ENCODE measurements at places on chromosomes 3 and 15.
A peak's percentile ranks its signal among the peaks of the same experiment; 100 is the strongest.

- DNase-seq: no peak
Measured at GRCh38 chr3:124663690-124664089, 66.6 kb upstream of the UMPS start.

DNA sequence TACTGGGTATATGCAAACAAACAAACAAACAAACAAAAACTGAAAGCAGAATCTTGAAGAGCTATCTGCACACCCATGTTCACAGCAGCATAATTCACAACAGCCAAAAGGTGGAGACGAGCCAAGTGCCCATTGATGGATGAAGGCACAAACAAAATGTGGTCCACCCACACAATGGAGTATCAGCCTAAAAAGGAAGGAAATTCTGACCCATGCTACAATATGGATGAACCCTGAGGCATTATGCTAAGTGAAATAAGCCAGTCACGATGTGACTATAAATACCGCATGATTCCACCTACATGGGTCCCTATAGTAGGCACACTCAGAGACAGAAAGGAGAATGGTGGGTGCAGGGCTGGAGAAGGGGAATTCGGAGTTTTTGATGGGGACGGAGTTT lies 24.1 kb downstream of the XPC start:
- DNase-seq: no peak

GRCh38 chr3:45623393-45623792 lies 28.8 kb downstream of the LIMD1 start:
- no peak for DNase-seq

DNA sequence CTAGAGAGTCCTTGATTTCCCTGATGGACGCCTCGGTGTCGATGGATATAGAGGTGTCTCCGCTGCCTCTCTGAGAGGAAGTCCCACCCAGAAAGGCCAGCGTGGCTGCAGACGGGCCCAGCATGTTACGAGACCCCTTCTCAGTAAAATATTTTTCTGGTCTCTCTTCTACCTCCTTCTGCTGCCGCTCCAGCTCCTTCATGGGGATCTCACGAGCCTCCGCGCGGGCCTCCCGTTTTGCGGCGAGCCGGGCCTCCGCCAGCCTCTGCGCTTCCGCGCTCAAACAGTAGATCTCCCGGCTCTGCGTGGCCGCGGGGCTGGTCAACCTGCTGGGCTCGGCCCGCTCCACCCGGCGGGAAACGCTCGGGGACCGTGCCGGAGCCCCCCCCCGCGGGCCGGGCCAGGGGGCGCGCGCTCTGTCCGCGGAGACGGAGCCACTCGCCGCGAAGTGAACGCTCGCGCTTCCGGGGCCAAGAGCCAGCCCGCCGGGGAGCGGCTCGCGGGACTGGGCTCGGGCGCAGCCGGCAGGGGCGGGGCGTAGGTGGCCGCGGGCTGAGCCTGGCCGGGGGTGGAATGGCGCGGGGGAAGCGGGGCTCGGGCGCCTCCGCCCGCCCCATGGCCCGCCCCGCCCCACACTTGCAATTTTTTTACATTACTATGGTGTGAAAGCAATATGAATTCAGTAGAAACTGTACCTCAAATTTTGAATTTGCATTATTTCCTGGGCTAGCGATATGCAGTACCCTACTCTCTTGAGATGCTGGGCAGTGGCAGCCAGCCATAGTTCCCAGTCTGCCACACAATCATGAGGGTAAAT lies 10.2 kb upstream of the KCNMB3 start:
- peak; percentile 33 for DNase-seq

DNA sequence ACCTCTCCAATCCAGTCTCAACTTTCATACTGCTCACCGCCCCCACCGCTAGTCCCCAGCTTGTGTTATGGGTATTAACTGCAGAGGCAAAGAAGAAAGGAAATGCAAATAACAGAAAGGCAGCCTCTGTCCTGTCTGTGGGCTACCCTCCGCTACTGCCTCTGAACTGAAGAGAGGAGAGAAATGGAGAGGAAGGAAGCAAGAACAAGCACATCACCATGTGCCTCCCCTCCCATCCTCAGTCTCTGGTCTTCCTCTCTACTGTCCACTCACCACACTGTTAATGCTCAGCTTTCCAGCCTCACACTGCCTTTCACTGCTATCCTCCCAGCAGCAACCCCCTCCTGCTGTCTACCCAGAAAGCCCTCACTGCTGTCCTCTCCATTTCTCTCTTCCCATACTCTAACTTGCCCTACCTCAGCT lies 139.0 kb upstream of the SLC2A2 start:
- DNase-seq: no peak

- DNase-seq: no peak
Measured at GRCh38 chr15:99006146-99006545, 1.4 kb downstream of the PGPEP1L start.

- peak; percentile 88 for DNase-seq
Measured at GRCh38 chr3:192727032-192727847, at the start of gene FGF12. TSS of gene FGF12 (minus strand) at chr3:192727541.

DNA sequence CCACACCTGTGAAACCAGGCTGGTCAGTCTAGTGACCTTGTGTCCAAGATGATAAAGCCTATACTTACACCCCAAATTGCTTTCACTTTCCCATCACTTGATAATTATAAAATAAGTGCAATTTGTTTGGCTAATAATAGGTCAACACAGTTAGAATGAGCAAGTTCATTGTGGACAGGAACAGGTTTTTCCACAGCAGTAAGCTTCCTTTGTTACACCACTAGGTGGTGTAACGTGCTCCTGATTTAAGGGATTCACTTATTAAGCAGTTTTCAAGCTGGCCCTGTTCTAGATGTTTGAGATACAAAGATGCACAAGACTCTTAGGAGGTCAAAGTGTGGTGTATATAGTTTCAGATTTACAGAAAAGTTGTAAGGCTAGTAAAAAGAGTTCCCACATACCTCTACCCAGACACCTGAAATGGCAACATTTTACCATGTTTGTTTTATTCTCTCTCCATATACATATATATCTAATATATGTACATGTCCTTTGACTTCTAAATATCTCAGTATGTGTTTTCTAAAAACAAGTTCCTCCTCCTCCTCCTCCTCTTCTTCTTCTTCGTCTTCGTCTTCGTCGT lies 6.8 kb upstream of the MFSD1 start:
- no peak for DNase-seq

DNA sequence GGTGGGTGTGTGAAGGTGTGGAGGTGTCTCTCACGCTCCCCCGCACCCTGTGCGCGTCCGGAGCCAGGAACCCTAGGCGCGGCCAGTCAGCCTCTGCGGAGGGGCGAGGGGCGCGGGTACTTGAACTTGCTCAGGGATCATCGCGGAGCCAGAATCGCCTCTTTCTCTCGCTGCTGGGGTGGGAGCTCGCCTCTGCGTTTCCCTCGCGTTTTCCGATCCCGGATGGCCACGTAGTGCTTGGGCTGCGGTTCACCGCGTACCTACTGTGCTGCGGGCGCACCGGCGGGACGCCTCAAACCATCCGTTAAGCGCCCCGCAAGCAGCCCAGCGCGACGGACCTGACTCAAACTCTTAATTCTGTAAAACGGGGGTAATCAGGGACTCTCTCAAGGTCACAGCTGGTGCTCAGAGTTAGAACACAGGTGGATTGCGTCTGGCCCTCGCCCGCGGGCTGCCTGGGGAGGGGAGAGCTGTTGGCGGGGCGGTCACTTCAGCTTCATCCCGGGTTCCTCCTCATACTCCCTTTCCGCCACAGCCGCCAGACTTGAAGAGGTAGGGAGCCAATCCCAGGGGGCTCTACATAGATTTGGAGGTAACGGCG lies 686 bp downstream of the MYRIP start:
- DNase-seq: no peak

DNA sequence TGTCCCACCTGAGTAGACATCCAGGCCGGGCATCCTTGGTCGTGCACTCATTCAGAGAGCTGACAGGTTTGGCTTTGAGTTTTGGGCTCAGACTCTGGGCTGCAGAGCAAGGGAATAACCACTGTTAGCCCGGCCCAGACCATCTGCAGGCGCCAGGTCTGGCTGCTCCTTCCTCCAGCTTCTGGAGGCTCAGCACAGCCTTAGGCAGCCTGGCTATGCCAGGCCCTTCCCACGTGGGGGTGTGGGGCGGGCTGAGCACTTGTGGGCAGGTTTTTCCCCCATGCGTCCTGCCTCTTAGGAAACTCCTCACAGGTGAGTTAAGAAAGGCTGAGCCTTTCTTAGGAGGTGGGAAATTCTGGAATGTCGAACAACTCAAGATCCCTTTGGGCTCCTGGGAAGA lies 11.2 kb downstream of the PLA2G4B start:
- DNase-seq: no peak

GRCh38 chr3:188085584-188086560 lies 68.1 kb upstream of the LPP start:
- no peak for DNase-seq

DNA sequence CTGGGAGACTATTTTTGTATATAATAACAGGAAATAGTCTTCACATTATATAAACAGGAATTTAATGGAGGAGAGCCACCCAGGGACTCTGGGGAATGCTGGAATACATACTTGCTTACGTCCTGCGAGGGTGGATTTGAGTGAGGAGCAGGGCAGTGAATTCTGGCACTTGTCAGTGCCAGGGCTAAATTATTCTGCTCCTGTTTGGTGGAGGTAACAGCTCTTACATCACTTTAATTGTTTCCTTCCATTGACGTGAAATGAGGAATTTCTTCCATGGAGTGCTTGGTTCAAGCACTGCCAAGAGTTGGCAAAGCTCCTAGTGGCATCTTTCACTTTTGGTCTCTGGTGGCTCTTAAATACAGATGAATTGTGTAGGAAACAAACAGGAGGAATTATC lies 94.1 kb upstream of the GOLGA8J start:
- no peak for DNase-seq

DNA sequence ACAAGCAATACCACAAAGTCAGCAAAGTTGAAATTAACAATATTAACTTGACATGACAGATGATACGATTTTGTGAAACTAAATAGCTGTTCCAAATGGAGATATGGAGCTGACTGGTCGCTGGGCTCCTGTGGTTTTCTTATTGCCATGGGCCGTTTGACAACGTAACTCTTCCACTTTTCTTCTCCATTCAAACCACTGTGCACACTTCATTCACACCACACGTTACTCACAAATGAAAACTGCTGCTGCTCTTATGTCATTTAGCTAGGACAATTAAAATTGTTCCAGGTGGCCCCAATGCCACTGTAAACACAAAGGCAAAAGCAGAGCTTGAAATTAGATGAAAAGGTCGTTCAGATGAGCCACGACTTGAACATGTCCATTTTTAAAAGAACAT lies 94.0 kb upstream of the VGLL4 start:
- no peak for DNase-seq

DNA sequence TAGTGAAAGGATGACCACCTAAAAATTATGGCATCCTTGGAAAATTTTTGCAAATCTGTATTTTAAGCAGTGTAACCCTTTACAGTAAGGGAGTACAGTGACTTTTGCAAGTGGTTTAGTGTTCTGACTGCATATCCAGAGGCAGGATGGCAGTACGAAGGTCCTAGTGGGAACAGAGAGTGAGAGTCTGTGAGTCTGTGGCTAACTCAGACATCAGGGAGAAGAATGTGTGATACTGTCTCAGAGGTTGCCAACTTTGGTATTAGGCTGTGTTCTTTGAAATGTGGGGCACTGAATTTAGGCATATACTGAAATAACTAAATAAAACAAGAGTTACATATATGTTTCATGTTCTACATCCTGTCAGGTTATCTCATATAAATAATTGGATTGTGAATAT lies 25.7 kb downstream of the PRKCI start:
- DNase-seq: no peak
